ENCODE measurements at places on chromosomes 1 and 21.
A peak's percentile ranks its signal among the peaks of the same experiment; 100 is the strongest.

GRCh38 chr1:23546897-23547584 lies 12.3 kb downstream of the ID3 start:
- DNase-seq, result no peak

- no peak for DNase-seq
These were observed 60.4 kb downstream of the MRPS6 start for GRCh38 chr21:34133802-34134201.

- no peak for DNase-seq
These were observed 52.5 kb upstream of the MTR start for GRCh38 chr1:236742421-236743160.

DNA sequence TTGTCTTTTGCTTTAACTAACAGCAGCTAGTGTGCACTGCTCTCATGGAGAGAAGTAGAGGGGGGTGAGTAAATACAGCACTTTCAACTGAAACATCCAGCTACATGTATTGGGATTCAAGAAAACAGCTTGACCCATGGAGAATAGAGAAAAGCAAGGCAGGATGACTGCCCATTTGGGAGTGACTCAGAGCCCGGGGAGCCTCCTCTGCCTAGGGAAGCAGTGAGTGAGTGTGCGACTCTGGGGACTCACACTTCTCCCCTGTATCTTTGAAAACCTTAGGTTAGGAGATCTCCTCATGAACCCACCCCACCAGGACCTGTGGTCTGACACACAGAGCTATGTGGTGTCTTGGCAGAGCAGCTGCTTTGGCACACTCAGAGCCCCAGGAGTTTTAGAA lies 82.0 kb upstream of the PTGFR start:
- DNase-seq, result no peak

DNA sequence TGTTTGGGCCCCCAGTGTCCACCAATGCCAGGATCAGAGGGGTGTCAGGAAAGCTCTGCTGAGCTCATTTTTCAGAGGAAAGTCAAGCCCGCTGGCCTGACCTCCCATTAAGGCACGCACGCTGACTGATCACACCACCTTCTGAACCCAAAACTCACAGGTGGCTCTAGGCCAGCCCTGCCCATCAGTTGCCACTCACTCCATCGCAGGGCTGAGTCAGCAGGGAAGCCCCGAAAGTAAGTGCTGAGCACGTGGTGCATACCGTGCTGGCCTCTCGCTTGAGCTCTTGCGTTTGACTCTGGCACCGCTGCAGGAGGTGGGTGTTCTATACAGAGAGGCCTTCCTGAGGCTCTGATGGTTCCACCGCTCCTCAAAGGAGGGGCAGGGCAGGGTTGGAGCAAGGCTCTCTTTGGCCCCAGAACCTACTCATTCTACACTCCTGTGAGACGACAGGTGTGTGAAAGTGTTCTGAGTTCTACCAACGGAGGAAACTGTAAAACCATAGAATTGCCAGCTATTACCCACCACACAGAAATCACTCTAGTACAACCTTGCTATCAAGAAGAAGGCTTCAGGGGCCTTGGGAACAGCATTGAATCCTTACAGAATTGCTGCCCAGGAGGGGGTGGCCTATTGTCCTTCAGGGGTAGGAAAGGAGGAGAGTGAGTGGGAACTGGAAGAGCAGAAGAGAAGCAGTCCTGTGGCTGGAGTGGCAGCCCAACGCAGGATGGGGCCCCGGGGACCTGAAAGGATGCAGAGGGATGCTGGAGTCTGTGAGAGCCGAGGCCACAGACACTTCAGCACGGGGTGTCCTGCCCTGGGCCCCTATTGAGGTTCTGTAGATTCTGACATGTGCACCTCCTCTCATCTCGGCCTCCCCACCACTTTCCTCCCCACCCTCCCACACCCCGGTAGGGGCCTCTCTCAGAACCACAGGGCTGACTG lies 214.7 kb upstream of the EDN2 start:
- DNase-seq, result no peak

GRCh38 chr1:89843273-89844130 lies 22.7 kb downstream of the LRRC8D start:
- DNase-seq, result peak; percentile 68

- peak; percentile 48 for DNase-seq
These were observed 24.6 kb downstream of the ARHGEF19 start for GRCh38 chr1:16187748-16188401.
